ENCODE measurements at places on chromosomes 4 and X.
A peak's percentile ranks its signal among the peaks of the same experiment; 100 is the strongest.

DNA sequence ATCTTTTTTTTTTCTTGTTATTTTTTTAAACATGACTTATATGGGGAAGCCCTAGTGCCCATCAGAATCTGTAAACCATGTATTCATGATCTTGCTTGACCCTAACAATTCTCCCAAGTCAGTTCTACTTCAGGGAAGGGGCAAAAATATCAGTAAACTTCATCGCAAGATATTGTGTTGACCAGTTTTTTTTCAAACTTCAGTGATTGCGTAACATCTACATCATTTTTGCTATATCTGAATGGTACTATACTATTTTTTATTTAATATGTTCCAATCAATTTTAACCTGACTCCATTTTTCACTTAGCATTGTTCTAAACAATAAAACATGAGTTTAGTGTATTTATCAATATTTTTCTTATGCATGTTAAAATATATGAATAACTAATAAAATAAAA, 221.2 kb downstream of the NKX6-1 start:
- no peak for DNase-seq

- no peak for DNase-seq
These were observed 69.9 kb downstream of the TRAPPC11 start for GRCh38 chr4:183729069-183729406.

DNA sequence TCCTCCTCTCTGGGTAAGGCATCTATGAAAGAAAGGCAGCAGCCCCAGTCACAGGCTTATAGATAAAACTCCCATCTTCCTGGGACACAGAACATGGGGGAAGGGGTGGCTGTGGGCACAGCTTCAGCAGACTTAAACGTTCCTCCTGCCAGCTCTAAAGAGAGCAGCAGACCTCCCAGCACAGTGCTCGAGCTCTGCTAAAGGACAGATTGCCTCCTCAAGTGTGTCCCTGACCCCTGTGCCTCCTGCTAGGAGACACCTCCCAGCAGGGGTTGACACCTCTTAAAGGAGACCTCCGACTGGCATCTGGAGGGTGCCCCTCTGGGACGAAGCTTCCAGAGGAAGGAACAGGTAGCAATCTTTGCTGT, 89.9 kb downstream of the EFHC2 start:
- DNase-seq, result no peak

- DNase-seq, result no peak
These were observed 98.9 kb upstream of the SH3RF1 start for GRCh38 chr4:169369634-169370033.

DNA sequence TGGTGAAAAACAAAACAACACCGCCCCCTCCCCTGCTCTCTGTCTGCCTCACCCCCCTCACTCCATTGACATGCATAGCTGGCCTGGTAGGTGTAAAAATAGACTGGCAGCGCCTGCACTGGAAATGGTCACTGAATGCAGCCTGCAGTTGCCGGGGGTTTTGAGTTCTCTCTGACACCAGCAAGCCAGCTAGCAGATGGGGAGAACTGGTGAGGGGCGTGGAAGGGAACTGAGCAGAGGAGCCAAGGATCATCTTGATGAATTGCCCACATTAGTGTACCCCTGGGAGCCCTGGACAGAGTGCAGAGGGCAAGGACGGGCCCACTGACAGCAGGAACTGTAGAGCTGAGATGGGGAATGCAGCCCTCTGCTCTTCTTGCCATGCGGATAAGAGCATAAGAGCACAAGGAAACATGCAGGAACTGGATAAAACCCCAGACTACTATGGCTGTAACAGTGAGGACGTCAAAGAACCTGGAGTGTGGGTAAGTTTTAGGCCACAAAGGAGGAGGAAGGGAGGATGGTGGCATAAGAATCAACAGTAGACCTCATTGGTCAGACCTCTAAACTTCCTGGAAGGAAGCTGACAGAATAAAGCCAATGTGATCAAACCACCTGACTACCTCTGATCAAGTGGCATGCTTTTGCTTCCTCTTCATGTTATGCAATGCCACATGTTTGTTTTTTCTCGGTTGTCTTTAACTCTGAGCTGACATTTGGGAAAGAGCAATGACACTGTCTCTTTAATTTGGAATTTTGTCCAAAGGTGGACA, 96.3 kb downstream of the ANK2 start:
- no peak for DNase-seq

DNA sequence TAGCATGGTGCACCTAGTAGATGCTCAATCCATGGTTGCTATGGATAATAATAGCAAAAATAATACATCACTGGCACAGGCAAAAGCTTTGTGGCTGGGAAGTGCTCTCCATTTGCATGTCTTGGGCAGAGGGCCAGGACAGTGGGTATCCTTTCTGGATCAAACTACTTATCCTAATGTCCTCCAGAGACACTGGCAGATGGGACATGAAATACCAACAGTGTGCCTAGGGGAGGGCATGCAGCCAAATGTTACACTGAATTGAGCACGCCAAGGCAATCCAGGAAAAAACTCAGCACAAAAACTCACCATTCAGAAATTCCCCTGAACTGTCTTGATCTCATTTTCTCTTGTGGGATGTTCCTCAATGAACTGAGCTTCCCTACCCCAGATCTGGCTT, 98.6 kb upstream of the SCML1 start:
- DNase-seq, result no peak

DNA sequence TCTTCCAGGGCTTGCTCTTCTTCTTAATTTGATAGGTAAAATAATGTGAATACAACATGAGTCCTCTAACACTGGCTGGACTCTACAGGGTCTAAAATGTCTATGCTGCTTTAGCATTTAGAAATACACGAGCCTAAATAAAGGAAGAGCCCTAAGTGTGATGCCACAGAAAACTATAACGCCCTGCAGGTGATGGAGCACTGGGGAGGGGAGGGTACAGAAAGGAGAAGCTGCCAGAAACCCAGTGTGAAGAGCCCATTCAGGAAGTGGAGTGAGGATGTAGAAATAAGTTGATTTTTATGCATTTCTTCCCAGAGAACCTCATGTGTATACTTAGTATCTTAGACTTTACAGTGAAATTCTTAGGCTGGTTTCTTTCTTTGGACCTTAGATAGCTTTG, 83.4 kb downstream of the TNIP2 start:
- DNase-seq, result peak; percentile 47

DNA sequence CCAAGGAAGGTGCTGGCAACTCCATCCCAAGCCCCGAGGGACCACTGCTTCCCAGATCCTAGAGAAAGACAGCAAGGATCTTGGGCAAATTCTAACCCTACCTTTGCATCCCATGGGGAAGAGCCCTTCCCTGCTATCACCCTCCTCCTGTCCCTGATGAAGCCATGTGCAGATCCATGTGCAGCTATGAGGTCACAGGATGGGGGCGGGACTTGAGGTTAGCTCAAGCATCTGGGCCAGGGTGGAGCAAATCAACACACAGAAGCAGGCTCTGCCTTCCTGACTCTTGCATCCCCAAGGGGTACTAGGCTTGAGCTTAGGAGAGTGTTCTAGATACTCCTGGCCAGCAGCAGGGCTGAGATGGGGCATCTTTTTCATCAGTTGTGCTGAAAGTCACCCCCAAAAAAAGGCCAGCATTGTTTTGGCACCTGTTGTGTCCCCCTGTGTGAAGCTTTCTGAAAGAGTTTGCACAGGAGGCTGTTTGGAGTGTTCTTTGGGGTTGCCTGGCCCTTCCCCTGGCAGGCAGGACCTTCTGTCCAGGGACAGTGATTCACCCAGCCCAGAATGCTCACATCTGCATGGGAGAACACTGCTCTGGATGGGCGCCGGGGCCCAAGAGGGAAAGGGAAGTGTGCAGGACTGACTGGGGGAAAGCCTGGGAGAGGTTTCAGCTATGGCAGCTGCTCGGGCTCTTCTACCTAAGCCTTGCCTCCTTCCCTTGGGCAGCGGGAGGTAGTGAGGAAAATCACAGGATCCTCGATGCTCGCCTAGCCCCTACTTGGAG, 50.8 kb downstream of the PRPS1 start:
- DNase-seq, result peak; percentile 54

- DNase-seq, result no peak
These were observed 242.5 kb downstream of the CFAP299 start for GRCh38 chr4:80578001-80578400.

- no peak for DNase-seq
These were observed 9.6 kb downstream of the DRP2 start for GRCh38 chrX:101229170-101229569.

- DNase-seq, result no peak
These were observed 584.0 kb upstream of the TENM3 start for GRCh38 chr4:181659202-181659601.

DNA sequence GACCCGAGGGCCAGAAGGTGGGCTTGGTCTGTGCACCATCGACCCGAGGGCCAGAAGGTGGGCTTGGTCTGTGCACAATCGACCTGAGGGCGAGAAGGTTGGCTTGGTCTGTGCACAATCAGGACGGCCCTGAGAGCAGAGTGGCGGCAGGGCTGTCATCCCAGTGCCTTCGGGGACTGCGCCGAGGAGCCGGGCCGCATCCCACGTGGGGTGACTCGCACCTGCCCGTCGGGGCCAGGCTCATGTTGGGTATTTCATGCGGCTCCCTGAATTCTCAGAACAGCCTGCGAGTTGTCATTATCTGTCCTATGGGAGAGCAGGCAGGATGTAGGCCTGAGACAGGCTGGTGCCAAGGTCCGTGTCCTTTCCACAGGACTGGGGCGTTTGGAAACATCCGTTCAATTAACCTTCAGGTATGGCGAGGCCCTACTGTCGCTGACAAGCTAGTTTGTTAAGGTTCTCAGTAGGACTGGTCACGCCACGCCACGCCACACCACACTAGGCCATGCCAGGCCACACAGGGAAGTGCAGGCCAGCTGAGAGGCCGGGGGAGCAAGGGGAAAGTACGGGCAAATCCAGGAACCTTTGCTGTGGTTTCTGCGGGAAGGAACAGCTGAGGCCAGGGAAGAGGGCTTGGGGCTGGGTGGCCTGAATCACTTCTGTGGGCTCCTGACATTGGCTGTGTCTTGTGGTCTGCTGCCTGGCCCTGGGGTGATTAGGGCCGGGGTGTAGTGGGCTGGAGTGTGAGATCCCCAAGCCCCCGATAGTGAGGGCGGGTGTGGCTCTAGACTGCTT, 182.9 kb downstream of the AFAP1 start:
- no peak for DNase-seq

- DNase-seq, result no peak
These were observed 187.9 kb downstream of the MAB21L2 start for GRCh38 chr4:150769845-150770244.

GRCh38 chrX:12174358-12174757, 36.1 kb downstream of the FRMPD4 start:
- no peak for DNase-seq

- DNase-seq, result no peak
These were observed 59.2 kb downstream of the CPZ start for GRCh38 chr4:8651661-8652180.

- DNase-seq, result no peak
These were observed 924.3 kb upstream of the SLIT2 start for GRCh38 chr4:19327364-19327763.

DNA sequence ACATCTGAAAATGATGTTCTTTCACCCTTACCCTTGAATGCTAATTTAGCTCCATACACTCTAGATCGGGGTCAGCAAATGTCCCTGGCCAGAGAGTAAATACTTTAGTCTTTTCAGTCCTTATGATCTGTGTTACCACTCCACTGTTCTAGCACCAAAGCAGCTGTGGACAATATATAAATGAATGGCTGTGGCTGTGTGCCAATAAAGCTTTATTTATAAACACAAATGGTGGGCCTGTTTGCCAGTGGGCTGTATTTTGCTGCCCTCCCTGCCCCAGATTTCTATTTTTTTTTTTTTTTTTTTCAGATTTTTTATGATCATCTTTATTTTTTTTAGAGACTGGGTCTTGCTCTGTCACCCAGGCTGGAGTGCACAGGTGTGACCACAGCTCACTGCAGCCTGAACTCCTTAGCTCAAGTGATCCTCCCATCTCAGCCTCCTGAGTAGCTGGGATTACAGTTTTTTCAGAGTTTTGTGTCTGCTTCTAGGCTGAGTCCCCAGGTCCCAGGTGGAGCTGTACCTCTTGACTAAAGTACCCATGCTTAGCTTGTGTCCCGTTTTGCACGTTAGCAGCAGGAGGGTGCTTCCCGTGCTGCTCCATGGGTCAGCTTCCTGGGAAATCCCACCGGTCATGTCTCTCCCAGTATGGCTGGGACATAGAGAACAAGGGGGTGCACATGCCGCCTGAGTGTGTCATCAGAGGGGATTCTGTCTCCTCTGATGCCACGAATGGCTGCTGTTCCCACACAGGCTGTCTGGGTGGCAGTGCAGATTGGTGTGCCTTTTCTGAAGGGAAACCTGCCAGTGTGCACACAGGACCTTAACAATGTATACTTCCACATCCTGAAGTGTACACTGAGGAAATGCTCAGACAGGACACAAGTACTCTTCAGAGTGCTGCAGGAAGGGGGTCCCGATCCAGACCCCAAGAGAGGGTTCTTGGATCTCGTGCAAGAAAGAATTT, 16.0 kb upstream of the GRPEL1 start:
- DNase-seq, result no peak

- DNase-seq, result peak; percentile 4
These were observed 13.7 kb upstream of the PIGA start for GRCh38 chrX:15349046-15349445.

Data from GF-D8 (cell line).